ENCODE measurements at places on chromosomes 13 and 19. TPM values are rescaled to one million over a fixed set of nuclear protein-coding genes. Genes with fewer than 3 reads are reported as not detected.

MARK4 gene
- 8.1 TPM for total RNA-seq

NOVA2 gene
- not detected for total RNA-seq

TMEM238 gene
- 3.3 TPM for total RNA-seq

HSPBP1 gene
- 113 TPM for total RNA-seq

S1PR5 gene
- total RNA-seq = 2.2 TPM

Measured in Daoy (cell line).